Right atrium auricular region (tissue), 2 donors: ENCODE measurements at places on chromosomes 4 and X. TPM values are rescaled to one million over a fixed set of nuclear protein-coding genes. Genes with fewer than 3 reads are reported as not detected.

KCND1 gene
- total RNA-seq: 1.5 TPM

BCLAF3 gene
- total RNA-seq: 4.1 TPM

SSX4 gene
- not detected for total RNA-seq

LIAS gene
- 18.7 TPM for total RNA-seq

C4orf50 gene
- total RNA-seq: not detected

PCDH10 gene
- 0.44 TPM for total RNA-seq

DNA sequence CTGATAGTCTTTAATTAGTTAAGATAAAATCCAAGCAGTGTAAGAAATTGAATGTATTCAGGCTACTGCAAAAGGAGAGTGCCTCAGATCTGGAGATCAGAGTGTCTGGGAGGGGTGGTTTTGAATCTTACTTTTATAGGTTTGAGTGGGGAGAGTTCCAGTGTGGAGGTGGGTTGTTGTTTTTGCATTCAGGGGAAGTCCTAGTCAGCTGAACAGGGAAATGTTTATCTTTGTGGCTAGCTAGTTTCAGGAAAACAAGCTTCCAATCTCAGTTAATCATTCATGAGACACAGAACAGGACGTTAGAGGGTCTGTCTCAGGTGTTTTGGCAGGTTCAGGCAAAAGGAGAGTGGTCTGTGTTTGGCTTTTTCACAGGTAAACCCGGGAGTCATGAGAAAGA, 26.0 kb downstream of the ZNF81 start:
- DNase-seq: no peak

GRCh38 chr4:5424901-5425300, 283.5 kb downstream of the EVC2 start:
- no peak for DNase-seq

GRCh38 chrX:118228041-118228440, 111.4 kb upstream of the KLHL13 start:
- DNase-seq: no peak

- no peak for DNase-seq
These were observed 77.0 kb upstream of the STX18 start for GRCh38 chr4:4618847-4619246.

DNA sequence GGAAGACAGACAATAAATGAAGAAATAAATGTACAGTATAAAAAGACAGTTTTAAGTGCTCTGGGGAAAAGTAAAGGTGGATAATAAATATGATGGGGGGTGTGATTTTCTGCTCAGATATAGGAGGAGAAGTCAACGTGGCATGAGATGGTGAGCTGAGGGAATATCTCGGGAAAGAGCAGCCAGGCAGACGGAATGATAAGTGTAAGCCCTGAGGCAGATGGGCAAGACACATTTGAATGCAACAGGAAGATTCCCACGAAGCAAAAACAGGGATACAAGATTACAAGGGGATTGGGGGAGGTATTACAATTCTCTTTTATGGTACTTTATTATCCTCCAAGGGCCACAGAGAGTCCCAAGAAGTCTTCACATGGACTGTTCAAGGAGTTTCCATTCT, 11.1 kb downstream of the ANXA3 start:
- DNase-seq: no peak

GRCh38 chr4:154551872-154552686, 1.9 kb upstream of the PLRG1 start:
- peak; percentile 88 for DNase-seq

- no peak for DNase-seq
These were observed 61.3 kb downstream of the PPP3CA start for GRCh38 chr4:101285985-101286384.
